ENCODE measurements at places on chromosomes 4 and X.

- no peak for DNase-seq
These were observed 919 bp upstream of the SEC24B start for GRCh38 chr4:109432696-109433095.

GRCh38 chr4:169253113-169253671, 17.6 kb downstream of the SH3RF1 start:
- no peak for DNase-seq

DNA sequence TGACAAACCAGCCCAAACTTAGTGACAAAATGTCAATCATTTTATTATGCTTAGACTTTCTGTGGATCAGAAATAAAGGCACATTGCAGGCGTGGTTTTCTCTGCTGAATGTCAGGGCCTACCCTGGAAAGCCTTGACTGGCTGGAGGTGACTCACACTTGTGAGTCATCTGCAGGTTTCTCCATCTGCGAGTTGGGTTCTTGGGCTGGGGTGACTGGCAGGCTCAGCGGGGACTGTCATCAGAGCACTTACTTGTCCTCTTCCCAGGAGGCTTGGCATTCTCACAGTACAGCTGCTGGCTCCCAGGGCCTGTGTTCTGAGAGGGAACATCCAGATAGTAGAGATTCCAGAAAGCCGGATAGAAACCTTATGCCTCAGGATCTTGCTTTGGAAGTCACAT, 153.8 kb upstream of the AGA start:
- no peak for DNase-seq

DNA sequence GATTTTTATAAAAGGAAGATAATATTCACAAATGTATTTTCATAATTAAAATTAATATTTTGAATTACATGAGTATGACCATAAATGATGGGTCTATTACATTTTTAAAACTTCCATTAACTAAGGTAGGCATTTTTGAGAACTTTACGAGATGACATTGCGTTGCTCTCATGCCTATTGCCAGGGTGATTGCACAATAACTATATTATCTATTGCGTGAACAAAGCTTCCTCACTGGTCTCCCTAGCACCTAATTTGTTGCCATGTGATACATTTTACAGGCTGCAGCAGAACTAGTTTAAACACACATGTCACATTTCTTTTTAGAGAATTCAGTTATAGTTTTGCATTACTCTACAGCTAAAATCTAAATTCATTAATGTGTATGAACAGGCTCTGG, 289.7 kb upstream of the GRID2 start:
- no peak for DNase-seq

DNA sequence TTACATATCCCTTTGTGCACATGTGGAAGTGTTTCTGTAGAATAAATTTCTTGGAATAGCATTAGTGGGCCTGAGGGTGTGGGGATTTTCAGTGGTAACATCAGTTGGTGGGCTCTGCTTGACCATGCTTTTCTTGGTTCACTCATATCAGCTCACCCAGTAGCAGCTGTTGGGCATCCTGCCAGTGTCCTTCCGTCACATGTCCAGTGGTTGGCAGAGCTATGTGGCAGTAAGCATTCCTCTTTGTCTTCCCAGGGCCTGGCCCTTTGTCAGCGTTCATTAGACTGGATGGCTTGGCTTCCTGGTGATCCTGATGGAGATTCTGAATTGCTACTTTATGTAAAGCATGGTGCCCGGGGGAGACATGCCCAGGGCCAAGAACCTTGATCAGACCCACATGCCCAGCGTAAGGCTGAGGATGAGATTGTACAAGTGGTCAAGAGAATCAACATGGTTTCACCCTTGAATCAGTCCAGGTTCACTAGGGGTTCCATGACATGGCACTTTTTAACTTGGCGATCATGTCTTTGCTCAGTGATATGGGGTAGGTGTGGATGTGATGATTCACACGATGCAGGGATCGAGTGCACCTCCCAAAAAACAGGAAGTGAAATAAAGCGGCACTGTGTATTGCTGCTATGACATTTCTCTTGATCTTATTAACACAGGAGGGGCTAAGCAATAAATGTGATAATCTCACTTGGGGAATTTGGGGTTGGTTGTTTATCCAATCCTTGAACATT, 72.1 kb upstream of the IGFBP7 start:
- no peak for DNase-seq

DNA sequence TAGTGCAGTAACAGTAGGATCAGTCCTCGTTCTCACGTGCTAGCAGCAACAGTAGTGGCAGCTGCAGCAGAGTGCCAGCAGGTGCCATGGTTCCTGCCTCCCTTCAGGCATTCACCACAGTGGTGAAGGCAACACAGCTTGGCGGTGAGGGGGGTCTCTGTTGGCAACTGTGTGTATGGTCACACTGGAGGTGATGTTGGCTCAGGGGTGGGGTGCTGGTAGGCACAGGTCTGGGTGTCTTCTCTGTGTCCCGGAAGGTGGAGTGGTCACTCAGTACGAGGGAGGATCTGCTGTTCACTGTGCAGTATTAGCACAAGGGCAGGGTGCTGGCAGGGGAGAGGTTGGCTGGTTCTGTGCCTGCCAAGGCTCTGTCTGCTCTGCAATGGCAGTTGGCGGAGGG, 671.8 kb downstream of the CCSER1 start:
- no peak for DNase-seq

- no peak for DNase-seq
These were observed 95.4 kb downstream of the NAF1 start for GRCh38 chr4:163071308-163071707.

GRCh38 chr4:123806056-123806455, 409.5 kb downstream of the SPRY1 start:
- no peak for DNase-seq

- DNase-seq: no peak
These were observed 11.4 kb downstream of the ADH5 start for GRCh38 chr4:99077177-99077576.

GRCh38 chr4:81930506-81931238, 443.1 kb downstream of the HNRNPD start:
- no peak for DNase-seq

Measured in stimulated activated CD4-positive, alpha-beta T cell treated with anti-CD3 and anti-CD28 coated beads, Interleukin-1b, Interleukin-23, amount 100 ng/mL, for 1 hour (primary cell).